Natural killer cell (primary cell): ENCODE measurements at places on chromosomes 4 and X. TPM values are rescaled to one million over a fixed set of nuclear protein-coding genes. Genes with fewer than 3 reads are reported as not detected.

The PDGFC gene
- 0.90 TPM for total RNA-seq

The MTHFD2L gene
- 10.4 TPM for total RNA-seq

The CXorf65 gene
- total RNA-seq: 117 TPM

The SYN1 gene
- total RNA-seq: not detected

The HSFX3 gene
- not detected for total RNA-seq

The FHL1 gene
- 5.7 TPM for total RNA-seq

The SPIN2A gene
- total RNA-seq: 1.4 TPM

The DYNLT3 gene
- 18.4 TPM for total RNA-seq

The PDHA2 gene
- total RNA-seq: not detected

The EMD gene
- total RNA-seq: 152 TPM

The ODAPH gene
- not detected for total RNA-seq

The RS1 gene
- not detected for total RNA-seq

The ANAPC10 gene
- 37.7 TPM for total RNA-seq

The CDS1 gene
- total RNA-seq: 0.14 TPM

The CCNA2 gene
- total RNA-seq: 0.99 TPM

The USP26 gene
- total RNA-seq: not detected

The RAB33A gene
- 3.2 TPM for total RNA-seq

The SAP30 gene
- total RNA-seq: 2.6 TPM

The PRR32 gene
- not detected for total RNA-seq

The FDCSP gene
- not detected for total RNA-seq

The HPRT1 gene
- total RNA-seq: 17.8 TPM

The RHOXF2 gene
- total RNA-seq: not detected

The MAN2B2 gene
- total RNA-seq: 39.0 TPM

The ZCCHC4 gene
- total RNA-seq: 12.0 TPM

The DAPP1 gene
- 6.8 TPM for total RNA-seq

The GAGE1 gene
- total RNA-seq: not detected

The SPACA5 gene
- total RNA-seq: not detected

The SNX25 gene
- 16.6 TPM for total RNA-seq

The DCAF8L2 gene
- total RNA-seq: not detected

The NALF2 gene
- total RNA-seq: not detected

The DCLK2 gene
- not detected for total RNA-seq

The SPATA4 gene
- total RNA-seq: not detected

The PDCL2 gene
- not detected for total RNA-seq

The CFAP99 gene
- not detected for total RNA-seq

The PCDH10 gene
- total RNA-seq: not detected

The FGFR3 gene
- not detected for total RNA-seq

The STS gene
- total RNA-seq: 2.4 TPM

The GSX2 gene
- total RNA-seq: not detected

The MAGEA10 gene
- total RNA-seq: not detected

The GAGE12H gene
- total RNA-seq: not detected

The SPANXD gene
- not detected for total RNA-seq

The TASL gene
- total RNA-seq: 4.7 TPM

The CDX4 gene
- not detected for total RNA-seq

The PABPC1L2B gene
- total RNA-seq: not detected

The COX7B gene
- 133 TPM for total RNA-seq

The ADGRG2 gene
- not detected for total RNA-seq

The PPID gene
- total RNA-seq: 21.8 TPM

The TAPT1 gene
- 52.5 TPM for total RNA-seq

The CYSLTR1 gene
- total RNA-seq: 13.8 TPM

The NAA10 gene
- total RNA-seq: 82.3 TPM

The KLF3 gene
- 109 TPM for total RNA-seq

The FGA gene
- total RNA-seq: not detected
